ENCODE measurements at places on chromosomes 12 and 14.

- H3K36me3 ChIP-seq = no peaks in the 10 kb centered on the region
- H3K4me3 ChIP-seq = no peak overlapping the region
- DNase-seq = no peak
- H3K27me3 ChIP-seq = no peaks in the 10 kb centered on the region
- H3K27ac ChIP-seq = no peak overlapping the region
Measured at GRCh38 chr12:16583969-16584745, 21.8 kb downstream of the LMO3 start.

DNA sequence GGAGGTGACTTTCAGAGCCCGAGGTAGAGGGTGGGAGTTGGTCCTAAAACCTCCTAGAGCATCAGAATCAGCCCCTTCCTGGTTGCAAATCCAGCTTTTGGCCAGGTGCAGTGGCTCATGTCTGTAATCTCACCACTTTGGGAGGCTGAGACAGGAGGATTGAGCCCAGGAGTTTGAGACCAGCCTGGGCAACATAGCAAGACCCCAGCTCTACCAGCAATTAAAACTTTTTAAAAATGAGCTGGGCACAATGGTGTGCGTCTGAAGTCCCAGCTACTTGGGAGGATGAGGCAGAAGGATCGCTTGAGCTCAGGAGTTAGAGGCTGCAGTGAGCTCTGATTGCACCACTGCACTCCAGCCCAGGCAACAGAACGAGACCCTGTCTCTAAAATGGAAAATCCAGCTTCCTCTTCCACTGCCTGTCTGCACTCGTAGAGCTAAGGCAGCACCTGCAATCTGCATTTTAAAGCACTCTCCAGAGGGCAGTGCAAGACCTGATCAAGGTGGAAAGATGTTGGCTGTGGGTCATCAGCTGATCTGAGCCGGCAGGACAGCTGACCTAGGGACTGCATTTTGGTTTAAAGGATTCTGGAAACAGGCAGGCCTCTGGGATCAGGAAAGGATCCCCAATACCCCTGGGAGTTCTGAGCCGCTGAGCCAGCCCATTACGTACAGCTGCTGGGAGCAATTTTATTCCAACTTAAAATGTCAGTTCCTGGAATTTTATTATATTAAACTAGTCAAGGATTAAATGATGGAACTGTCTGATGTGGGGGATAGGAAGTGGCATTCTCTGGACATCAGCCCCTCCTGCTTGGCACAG, 1.8 kb upstream of the TESC start:
- H3K4me3 ChIP-seq = no peak overlapping the region
- peaks cover 11% of the 10 kb centered on the region for H3K27me3 ChIP-seq
- peaks cover 2% of the 10 kb centered on the region for H3K4me1 ChIP-seq
- H3K36me3 ChIP-seq = no peaks in the 10 kb centered on the region
- no peak for DNase-seq

- H3K27me3 ChIP-seq = no peaks in the 10 kb centered on the region
- H3K36me3 ChIP-seq = no peaks in the 10 kb centered on the region
- H3K27ac ChIP-seq = no peak overlapping the region
- H3K4me1 ChIP-seq = no peaks in the 10 kb centered on the region
- DNase-seq = no peak
Measured at GRCh38 chr12:366820-367219, 22.3 kb downstream of the KDM5A start.

DNA sequence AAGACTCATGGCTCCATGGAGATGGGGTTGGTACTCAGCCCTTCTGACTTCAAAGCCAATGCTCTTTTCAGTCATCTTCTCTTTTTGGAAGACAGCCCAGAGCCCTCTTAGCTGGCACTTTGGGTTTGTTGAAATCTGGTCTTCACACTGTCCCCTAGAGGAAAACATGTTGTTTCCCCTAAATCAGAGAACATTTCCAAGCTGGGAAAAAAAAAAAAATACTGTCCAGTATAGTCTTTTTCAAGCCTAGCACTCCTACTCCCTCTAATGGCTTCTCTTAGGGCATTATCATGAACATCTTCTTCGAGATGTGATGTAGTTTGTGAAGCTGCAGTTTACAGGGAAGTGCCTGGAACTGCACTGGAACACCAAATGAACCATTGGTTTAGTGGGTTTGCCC, 3.0 kb upstream of the ZC3H14 start:
- no peaks in the 10 kb centered on the region for H3K36me3 ChIP-seq
- H3K27me3 ChIP-seq = no peaks in the 10 kb centered on the region
- H3K4me1 ChIP-seq = peaks cover 3% of the 10 kb centered on the region
- no peak overlapping the region for H3K4me3 ChIP-seq

DNA sequence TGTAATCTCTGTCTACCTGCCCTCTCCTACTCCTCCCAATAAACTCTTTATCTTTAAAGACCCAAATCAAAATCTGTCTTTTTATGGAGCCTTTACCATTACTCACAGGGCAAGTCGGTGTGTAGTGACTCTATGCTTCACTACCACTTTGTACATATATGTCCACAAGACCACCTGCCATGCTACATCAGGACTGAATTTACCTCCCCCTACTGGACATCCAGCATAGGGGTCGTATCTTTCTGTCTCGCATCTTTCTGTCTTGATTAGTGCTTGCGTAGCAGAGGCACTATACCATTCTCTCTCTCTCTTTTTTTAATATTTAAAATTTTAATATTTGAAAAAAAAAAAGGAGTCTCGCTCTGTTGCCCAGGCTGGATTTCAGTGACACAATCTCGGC, 587.5 kb downstream of the SOX5 start:
- DNase-seq = no peak
- H3K27me3 ChIP-seq = no peaks in the 10 kb centered on the region
- H3K36me3 ChIP-seq = no peaks in the 10 kb centered on the region
- H3K27ac ChIP-seq = no peak overlapping the region
- H3K4me3 ChIP-seq = no peak overlapping the region

- no peak overlapping the region for H3K27ac ChIP-seq
- H3K4me1 ChIP-seq = no peaks in the 10 kb centered on the region
- no peaks in the 10 kb centered on the region for H3K27me3 ChIP-seq
- H3K36me3 ChIP-seq = no peaks in the 10 kb centered on the region
Measured at GRCh38 chr12:123860377-123860776, 98.3 kb downstream of the DNAH10 start.

DNA sequence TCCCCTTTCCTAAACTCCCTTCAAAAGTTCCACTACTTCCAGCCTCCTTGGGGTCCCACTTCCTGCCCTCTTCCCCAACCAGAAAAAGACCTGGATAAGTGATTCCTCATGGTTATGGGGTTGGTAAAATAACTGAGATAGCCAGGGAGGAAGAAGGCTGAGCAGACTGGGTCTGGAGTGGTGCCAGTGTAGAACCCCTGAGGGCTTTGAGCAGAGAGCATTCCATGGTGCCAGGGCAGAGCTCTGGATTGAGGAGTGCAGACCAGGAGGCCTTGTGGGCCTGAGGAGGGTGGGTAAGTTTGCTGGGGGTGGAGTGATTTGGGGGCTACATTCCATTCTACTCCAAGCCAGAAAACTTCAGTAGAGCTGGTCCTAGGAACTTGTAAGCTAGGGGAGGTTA, 9.5 kb upstream of the CISTR start:
- no peaks in the 10 kb centered on the region for H3K4me1 ChIP-seq
- no peaks in the 10 kb centered on the region for H3K36me3 ChIP-seq
- H3K4me3 ChIP-seq = no peak overlapping the region
- DNase-seq = no peak
- no peak overlapping the region for H3K27ac ChIP-seq
- H3K27me3 ChIP-seq = no peaks in the 10 kb centered on the region

- no peaks in the 10 kb centered on the region for H3K36me3 ChIP-seq
- H3K27ac ChIP-seq = no peak overlapping the region
- H3K4me3 ChIP-seq = no peak overlapping the region
- no peaks in the 10 kb centered on the region for H3K27me3 ChIP-seq
- H3K4me1 ChIP-seq = no peaks in the 10 kb centered on the region
Measured at GRCh38 chr12:109910254-109910968, 10.3 kb downstream of the TCHP start.

GRCh38 chr12:52915637-52916036, 10.8 kb upstream of the KRT8 start:
- H3K27ac ChIP-seq = no peak overlapping the region
- no peak for DNase-seq
- H3K4me1 ChIP-seq = no peaks in the 10 kb centered on the region
- H3K4me3 ChIP-seq = no peak overlapping the region
- H3K36me3 ChIP-seq = no peaks in the 10 kb centered on the region
- no peaks in the 10 kb centered on the region for H3K27me3 ChIP-seq

GRCh38 chr14:51445001-51445390, 204.9 kb downstream of the TMX1 start:
- DNase-seq = no peak
- H3K27ac ChIP-seq = no peak overlapping the region
- H3K4me1 ChIP-seq = peaks cover 27% of the 10 kb centered on the region
- no peaks in the 10 kb centered on the region for H3K27me3 ChIP-seq
- no peaks in the 10 kb centered on the region for H3K36me3 ChIP-seq
- no peak overlapping the region for H3K4me3 ChIP-seq

- no peak for DNase-seq
- no peak overlapping the region for H3K4me3 ChIP-seq
- no peaks in the 10 kb centered on the region for H3K27me3 ChIP-seq
- H3K4me1 ChIP-seq = no peaks in the 10 kb centered on the region
- no peak overlapping the region for H3K27ac ChIP-seq
Measured at GRCh38 chr14:105941226-105942166, 415.1 kb downstream of the TMEM121 start.

DNA sequence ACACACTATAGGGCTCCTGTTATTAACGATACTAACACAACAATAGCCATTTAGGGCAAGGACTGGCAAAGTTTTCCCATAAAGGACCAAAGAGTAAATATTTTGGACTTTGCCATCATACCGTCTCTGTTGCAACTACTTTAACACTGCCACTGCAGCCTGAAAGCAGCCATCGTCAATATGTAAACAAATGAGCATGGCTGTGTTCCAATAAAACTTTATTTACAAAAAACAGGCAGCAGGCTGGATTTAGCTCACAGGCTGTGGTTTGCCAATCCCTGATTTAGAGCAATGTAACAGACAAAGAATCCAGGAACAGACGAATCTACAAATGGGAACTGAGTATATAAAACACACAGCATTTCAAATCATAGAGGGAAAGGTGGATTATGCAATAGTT, 84.1 kb downstream of the FRMD6 start:
- H3K4me1 ChIP-seq = no peaks in the 10 kb centered on the region
- H3K36me3 ChIP-seq = no peaks in the 10 kb centered on the region
- DNase-seq = no peak

GRCh38 chr14:75234173-75235115, 44.2 kb upstream of the FOS start:
- DNase-seq = no peak
- H3K4me3 ChIP-seq = no peak overlapping the region
- no peaks in the 10 kb centered on the region for H3K36me3 ChIP-seq
- no peak overlapping the region for H3K27ac ChIP-seq
- peaks cover 13% of the 10 kb centered on the region for H3K4me1 ChIP-seq
- H3K27me3 ChIP-seq = no peaks in the 10 kb centered on the region

GRCh38 chr12:65593239-65593701, 231.0 kb upstream of the HMGA2 start:
- H3K4me3 ChIP-seq = no peak overlapping the region
- no peak for DNase-seq
- H3K36me3 ChIP-seq = no peaks in the 10 kb centered on the region
- no peaks in the 10 kb centered on the region for H3K4me1 ChIP-seq
- no peaks in the 10 kb centered on the region for H3K27me3 ChIP-seq

DNA sequence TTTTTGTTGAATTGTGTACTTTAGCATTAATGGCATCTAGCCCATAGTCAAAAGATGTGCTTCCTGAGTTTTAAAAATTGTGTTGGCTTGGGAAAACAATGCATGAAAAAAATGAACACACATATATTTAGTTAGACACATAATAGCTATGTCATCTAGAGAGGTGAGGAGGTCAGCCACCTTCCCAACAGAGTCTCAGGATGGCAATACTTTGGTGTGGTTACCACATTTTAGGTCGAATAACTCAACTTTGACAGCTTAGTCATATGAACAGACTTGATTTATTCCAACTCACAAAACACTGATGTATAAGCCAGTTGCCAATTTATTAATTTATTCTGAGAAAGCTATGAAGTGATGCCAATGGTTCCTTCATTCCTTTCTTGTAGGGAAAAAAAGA, 114.0 kb downstream of the ETNK1 start:
- DNase-seq = no peak
- H3K4me1 ChIP-seq = peaks cover 2% of the 10 kb centered on the region
- no peaks in the 10 kb centered on the region for H3K36me3 ChIP-seq
- H3K27me3 ChIP-seq = no peaks in the 10 kb centered on the region
- no peak overlapping the region for H3K4me3 ChIP-seq

DNA sequence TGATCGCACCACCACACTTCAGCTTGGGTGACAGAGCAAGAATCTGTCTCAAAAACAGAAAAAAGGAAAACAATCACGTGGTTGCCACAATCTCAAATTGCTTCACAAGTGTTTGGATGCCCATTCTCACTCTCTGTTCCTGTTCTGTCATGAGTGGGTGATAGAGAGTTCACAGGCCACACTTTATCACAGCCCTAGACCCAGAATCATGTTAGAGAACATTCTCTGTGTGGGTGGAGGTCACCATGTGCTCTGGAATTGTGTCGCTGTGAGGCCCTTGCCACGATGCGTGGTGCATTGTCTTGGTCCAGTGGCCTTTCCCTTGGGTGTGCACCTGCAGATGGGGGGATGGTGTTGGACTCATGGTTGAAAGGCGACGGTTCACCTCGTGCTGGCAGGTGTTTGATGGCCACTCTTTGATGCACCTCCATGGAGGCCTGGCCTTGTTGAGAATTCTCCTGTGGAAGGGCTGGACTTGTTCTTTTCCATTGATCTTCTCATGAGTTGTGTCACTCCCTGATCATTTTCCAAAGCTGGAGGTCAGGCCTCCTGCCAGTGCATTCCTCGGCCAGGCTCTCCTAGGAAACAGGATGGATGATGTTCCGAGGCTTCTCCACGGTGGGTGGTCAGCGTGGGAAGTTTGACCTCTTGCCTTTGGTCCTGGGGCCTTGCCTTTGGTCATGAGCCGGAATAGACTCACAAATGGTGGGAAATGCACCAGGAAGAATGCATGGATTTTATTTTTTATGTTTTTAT, 91.9 kb downstream of the SLC24A4 start:
- no peak overlapping the region for H3K27ac ChIP-seq
- no peak overlapping the region for H3K4me3 ChIP-seq
- no peaks in the 10 kb centered on the region for H3K36me3 ChIP-seq
- DNase-seq = no peak

GRCh38 chr14:83085136-83085535, 1551.5 kb upstream of the SEL1L start:
- H3K4me1 ChIP-seq = no peaks in the 10 kb centered on the region
- no peak overlapping the region for H3K4me3 ChIP-seq
- H3K27me3 ChIP-seq = no peaks in the 10 kb centered on the region
- no peak overlapping the region for H3K27ac ChIP-seq

DNA sequence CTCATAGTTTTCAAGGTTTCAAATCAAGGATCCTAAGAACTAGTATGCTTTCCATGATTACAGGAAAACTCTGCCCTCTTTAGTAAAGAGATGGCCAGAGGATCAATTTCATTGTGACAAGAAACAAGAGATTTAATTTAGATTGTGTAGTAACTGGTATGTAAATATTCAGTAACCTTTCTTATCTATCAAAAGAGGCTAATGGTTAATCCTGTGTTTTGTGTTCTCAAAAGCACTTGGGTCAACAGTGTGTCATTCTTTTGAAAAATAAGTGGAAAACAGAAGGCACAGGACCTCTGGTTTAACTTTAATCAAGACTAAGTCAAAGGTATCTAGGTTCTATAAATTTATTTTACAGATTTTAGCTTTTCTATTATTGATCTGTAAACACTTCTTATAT, 56.6 kb upstream of the ERGIC2 start:
- no peak overlapping the region for H3K4me3 ChIP-seq
- H3K4me1 ChIP-seq = no peaks in the 10 kb centered on the region
- H3K36me3 ChIP-seq = no peaks in the 10 kb centered on the region
- DNase-seq = no peak
- no peak overlapping the region for H3K27ac ChIP-seq

GRCh38 chr12:122793685-122794106, 19.3 kb downstream of the CCDC62 start:
- H3K4me1 ChIP-seq = no peaks in the 10 kb centered on the region
- H3K27me3 ChIP-seq = no peaks in the 10 kb centered on the region
- H3K36me3 ChIP-seq = no peaks in the 10 kb centered on the region
- no peak for DNase-seq
